ENCODE measurements at places on chromosomes 13 and 19. TPM values are rescaled to one million over a fixed set of nuclear protein-coding genes. Genes with fewer than 3 reads are reported as not detected.

The RFPL4AL1 gene
- total RNA-seq, result not detected

DNA sequence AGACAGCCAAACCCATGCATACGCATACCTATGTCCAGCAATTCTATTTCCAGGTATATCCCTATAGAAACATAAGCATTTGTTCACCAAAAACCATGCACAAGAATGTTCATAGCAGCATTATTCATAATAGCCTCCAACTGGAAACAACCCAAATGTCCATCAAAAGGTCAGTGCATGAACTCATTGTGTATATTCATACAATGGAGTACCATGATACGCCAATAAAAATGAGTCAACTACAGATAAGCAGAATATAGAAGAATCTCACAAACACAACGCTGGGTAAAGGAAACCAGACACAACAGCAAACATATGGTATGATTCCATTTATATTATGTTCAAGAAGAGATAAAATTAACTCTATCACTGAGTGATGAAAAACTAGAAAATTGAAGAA is 23.8 kb downstream of the DEDD2 start:
- no peak for DNase-seq

GRCh38 chr13:92317066-92317465 is 909.5 kb upstream of the GPC6 start:
- DNase-seq, result no peak

- no peak for DNase-seq
Observed at GRCh38 chr13:23946900-23947299, 49.6 kb upstream of the C1QTNF9B start.

The RNF225 gene
- not detected for total RNA-seq

DNA sequence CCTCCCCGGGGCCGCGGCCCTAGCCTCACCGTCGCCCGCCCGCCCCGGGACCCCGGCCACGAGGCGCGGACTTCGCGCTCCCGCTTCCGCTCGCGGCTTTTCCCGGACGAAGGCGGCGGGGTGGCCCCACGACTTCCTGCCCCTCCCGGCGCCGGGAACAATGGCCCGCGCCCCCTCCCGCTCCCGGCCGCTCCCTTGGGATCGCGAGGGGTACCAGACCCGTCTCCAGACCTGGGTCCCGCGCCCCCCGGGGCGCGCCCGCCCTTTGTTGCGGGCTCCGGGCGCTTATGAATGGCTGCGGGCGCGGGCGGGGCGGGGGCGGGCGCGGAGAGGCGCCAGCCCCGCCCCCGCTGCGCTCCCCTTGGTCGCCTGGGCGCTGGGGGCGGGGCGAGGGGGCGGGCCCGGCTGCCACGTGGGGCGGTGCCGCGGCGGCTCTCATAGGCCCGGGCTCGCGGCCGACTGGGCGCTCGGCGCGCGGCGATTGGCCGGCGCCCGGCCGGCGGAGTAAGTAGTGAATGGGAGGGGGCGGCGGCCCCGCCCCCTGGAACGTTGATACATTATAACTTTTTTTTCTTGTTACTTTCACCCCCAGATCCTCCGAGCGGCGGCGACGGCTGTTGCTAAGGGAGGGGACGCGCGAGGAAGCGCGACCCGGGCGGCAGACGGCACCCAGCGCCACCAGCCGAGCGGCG is 1.1 kb downstream of the MIDN start:
- DNase-seq, result peak; percentile 79

GRCh38 chr19:2112516-2113320 is 16.0 kb downstream of the IZUMO4 start:
- DNase-seq, result no peak

DNA sequence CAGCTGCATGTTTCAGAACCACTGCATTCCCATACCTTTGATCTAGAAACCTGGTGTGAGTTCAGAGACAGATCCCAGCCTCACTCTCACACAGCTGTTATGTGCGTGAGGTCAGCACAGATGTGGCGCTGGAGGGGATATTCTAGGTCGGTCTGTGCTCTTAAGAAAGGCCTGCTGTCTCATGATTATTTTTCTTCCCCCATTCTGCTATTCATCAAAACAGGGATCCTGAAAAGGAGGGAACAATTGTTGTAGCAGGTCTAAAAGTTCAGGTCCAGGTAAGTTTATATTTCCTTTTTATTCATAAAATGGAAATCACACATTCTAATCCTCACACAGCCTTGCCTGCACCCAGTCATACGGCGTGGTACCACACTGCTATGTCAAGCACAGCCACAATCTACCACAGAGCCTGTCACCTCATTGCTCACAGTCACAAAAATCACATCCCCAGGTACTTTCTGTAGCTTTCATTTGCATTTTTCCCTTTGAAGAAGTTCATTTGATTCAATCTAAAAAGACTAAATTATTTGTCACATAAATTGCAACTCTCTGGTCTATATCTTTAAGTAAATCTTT is 867 bp downstream of the ZNF546 start:
- no peak for DNase-seq

DNA sequence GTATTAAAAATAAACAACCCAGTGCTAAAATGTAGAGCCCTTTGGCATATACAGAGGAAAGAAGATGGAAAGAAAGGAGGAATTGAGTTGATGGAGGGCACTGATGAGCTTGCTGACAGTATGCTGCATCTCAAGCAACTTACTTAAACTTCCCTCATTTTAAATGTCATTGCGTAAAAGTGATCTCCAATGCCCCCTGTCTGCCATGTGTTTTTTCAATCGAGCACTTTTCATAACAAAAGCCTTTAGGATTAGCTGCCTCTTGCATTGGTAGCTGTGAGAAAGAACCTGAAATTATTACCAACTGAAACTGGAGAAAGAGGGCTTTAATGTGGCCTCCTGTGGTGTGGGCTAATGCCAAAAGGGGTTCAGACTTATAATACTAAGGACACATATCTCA is 541.6 kb downstream of the SUCLA2 start:
- no peak for DNase-seq

DNA sequence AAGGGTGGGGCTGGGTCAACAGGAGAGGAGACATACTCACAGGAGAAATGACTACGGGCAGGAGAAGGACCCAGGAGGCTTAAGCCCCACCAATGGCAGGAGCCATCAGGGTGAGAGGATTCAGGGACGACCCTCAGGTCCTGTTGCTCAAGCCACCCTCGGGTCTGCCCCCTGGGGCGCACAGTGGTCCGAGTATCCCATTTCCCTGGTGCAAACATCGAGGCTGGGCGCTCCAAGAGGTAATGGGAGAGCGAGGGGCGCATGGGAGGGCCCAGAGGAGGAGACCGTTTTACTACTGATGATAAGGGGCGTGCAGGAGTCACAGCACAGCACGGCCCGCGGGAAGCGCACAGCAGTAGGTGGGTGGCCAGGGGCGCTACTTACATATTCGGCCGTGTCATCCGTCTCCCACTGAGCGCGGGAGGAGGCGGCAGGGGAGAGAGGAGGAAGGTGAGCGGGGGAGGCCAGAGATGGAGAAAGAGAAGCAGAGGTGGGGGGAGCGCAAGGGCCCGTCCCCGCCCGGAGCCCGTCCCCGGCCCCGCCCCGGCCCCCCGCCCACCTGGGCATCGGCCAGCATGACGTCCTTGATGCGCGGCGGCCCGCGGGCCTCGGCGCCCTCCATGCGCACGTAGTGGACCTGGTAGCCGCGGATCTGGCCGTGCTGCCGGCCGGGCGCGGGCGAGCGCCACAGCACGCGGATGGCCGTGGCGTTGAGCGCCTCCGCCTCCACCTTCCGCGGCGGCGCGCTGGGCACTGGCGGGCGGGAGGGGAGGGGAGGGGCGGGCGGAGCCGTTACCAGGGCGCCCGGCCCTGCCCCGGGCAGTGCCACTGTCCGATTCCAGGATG is 111.5 kb downstream of the PTPRS start:
- DNase-seq, result no peak

The ZSWIM9 gene
- 4.4 TPM for total RNA-seq

The ZNF729 gene
- total RNA-seq, result not detected

The SIGLEC11 gene
- 10.0 TPM for total RNA-seq

The CABP5 gene
- not detected for total RNA-seq

GRCh38 chr19:40149501-40149900 is 41.7 kb upstream of the MAP3K10 start:
- no peak for DNase-seq

DNA sequence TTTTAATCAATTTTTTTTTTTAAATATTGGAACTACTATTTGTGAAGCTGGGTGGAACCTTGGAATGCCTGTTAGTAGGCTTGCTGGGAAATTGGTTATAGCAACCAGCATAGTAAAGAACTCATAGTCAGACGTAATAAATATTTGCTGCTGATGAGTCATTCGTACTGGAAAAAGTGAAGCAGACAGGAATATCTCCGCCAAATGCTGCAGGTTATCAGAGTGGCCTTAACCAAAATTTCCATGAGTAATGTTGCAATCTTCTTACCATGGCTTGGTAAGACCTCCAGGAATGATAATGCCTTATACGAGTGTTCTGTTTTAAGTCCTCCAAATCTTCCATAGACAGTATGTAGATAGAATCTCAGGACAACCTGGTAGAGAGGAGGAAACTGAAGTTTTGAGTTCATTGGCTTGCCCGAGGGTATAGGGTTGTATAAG is 34.2 kb downstream of the MBNL2 start:
- DNase-seq, result no peak

- DNase-seq, result peak; percentile 58
Observed at GRCh38 chr13:46551410-46552302, 1.3 kb upstream of the LRCH1 start.

- DNase-seq, result no peak
Observed at GRCh38 chr19:42088471-42089190, 12.7 kb downstream of the ZNF574 start.

The BORA gene
- 2.6 TPM for total RNA-seq

GRCh38 chr19:56839652-56840450 is 675 bp downstream of the PEG3 start:
- peak; percentile 94 for DNase-seq

DNA sequence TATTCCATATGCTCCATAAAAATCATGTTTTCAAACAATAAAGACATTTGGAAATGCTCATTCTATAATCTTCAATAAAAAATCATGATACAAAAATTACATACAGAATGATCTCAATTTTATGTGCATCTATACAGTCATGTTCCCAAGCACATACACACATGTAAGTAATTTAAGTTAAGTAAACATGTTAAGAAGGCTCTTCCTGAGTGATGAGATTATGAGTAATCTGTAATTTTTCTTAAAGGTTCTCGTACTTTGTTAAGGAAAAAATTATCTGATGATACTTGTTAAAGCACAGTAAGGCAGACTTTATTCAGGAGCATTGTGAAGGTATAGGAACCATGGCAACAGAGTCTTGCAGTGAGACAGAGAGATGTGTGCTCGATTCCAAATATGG is 30.0 kb upstream of the DLEU7 start:
- no peak for DNase-seq

GRCh38 chr19:18586306-18586705 is 2.3 kb upstream of the REX1BD start:
- DNase-seq, result no peak

- DNase-seq, result peak; percentile 3
Observed at GRCh38 chr19:53977991-53978731, 13.3 kb upstream of the CACNG6 start.

GRCh38 chr13:48642061-48642460 is 11.7 kb upstream of the CYSLTR2 start:
- DNase-seq, result no peak

DNA sequence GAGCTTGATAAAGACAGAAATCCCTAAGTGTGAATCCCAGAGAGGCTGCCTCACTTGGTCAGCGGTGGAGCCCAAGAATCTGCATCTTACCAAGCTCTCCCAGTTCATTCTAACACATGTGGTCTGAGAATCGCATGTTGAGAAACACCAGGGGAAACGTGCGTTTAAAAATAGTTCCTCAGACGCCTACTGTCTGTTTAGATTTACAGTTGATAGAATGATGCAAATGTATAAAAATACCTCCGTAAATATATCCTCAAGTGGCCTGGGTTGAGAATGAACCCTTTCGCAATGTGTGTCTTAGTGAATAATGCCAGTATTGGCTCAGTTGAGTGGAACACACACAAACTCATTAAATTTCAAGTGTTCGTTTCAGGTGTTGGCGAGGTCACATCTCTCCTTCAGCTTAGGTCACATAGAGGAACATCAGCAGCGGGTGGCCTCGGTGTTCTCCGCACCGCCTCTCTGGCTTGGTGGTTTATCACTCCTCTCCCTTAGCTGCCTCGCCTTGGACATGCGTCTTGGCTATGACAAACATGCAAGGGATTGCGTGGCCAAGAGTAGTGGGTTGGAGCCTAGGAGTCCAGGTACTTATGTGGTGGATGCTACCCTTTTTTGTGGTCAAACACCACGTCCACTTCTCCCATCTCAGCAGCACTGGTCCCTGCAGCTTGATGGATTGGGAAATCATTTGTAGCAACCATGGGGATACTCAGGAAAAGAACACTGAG is 117.6 kb upstream of the SPATA13 start:
- no peak for DNase-seq

The SIGLEC10 gene
- 13.3 TPM for total RNA-seq

GRCh38 chr13:76023652-76024051 is 387.5 kb downstream of the LMO7 start:
- no peak for DNase-seq
